ENCODE measurements at places on chromosomes 3 and 15. TPM values are rescaled to one million over a fixed set of nuclear protein-coding genes. Genes with fewer than 3 reads are reported as not detected.

Gene SCAANT1
- not detected for total RNA-seq

Gene RARRES1
- total RNA-seq: not detected

Gene POLQ
- 12.5 TPM for total RNA-seq

GRCh38 chr15:63040954-63041353 lies 1.6 kb upstream of the TPM1 start:
- no peak for DNase-seq

GRCh38 chr3:64985072-64985471 lies 297.3 kb upstream of the ADAMTS9 start:
- DNase-seq: no peak

DNA sequence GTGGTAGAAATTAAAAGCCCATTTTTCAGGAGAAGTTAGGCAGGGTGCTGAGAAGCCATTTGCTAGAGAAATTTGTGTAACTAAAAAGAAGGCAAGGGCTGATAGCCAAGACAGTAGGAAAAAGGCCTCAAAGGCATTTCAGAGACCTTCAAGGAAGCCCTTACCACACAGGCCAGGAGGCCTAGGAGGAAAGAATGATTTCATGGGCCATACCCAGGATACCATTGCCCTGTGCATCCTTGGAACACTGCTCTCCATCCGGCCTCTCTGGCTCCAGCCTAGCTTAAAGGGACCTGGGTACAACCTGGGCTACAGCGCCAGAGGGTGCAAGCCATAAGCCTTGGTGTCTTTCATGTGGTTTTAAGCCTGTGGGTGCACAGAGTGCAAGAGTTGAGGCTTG lies 193.6 kb upstream of the GRM7 start:
- no peak for DNase-seq

- DNase-seq: peak; percentile 77
Observed at GRCh38 chr3:48034000-48034516, 17.8 kb upstream of the MAP4 start.

GRCh38 chr3:194282436-194283122 lies 68.5 kb downstream of the CPN2 start:
- no peak for DNase-seq
